ENCODE measurements at places on chromosomes 3 and 15. TPM values are rescaled to one million over a fixed set of nuclear protein-coding genes. Genes with fewer than 3 reads are reported as not detected.

TRIM71 gene
- total RNA-seq = not detected

SEC22C gene
- 47.3 TPM for total RNA-seq

THRB gene
- not detected for total RNA-seq

ITPKA gene
- total RNA-seq = not detected

PLA2G4E gene
- 0.05 TPM for total RNA-seq

GOLGA6D gene
- 0.12 TPM for total RNA-seq

DNA sequence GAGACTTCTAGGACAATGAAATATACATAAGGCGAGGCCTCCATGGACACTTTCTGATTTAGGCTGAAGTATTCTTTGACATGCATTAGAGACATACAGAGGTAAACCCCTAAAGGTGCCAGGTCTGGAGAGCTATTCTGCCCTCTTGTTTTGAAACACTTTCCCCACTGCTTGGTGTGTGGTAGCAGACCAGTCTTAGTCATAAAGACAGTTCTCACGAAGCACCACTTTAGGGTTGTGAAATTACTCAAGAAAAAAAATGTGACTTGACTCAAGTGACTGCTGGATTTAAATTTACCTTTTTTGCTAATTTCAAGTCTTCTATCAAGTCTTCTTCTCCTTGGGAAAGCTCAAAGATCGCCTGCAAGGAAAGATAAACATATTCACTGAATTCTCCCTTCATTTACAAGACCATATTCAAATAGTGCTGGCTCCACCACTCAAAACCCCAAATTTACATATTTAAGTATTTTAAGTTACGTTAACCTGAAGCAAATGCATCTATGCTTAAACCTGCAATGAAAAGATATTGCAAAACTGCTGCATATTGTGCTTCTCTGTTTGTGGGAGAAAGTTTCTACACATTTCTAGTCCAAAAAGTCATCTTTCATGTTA lies 48.4 kb downstream of the ARHGEF3 start:
- peak; percentile 84 for DNase-seq

GRCh38 chr3:46895204-46895660 lies 17.7 kb downstream of the PTH1R start:
- DNase-seq = peak; percentile 80

DNA sequence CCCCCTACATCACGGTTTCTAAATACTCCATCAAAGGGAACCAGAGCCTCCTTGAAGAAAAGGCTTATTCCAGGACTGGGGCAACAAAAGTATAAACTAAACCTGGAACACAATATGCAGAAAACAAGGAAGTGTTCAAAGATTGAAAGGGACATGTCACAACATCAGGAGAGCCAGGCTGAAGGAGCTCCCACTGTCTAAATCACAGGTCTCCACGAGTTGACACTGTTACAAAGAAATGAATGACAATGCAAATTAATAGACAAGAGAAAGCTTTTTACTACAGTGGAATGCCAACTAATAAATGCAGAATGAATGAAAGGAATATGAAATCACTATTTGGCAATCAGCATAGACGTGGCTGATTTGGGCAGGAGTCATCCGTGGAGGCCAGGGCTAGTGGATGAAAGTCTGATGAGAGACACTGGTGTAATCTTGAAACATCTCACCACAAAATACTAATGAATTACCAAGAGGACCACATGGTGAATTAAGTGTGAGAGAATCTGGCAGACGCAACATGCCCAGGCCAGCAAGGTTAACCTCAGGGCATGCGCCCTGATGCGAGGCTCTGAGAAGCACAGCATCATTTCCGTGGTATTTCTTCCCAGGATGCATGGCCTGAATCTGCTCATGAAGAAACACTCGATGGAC lies 123.8 kb upstream of the TJP1 start:
- no peak for DNase-seq

- DNase-seq = peak; percentile 52
These were observed 26.1 kb downstream of the CAPN3 start for GRCh38 chr15:42385206-42385979.

GRCh38 chr3:44962621-44963393 lies 13.2 kb downstream of the ZDHHC3 start:
- no peak for DNase-seq

- no peak for DNase-seq
These were observed 397 bp downstream of the PLXND1 start for GRCh38 chr3:129605922-129606635.

GRCh38 chr3:10286596-10287295 lies 6.0 kb downstream of the GHRL start:
- DNase-seq = peak; percentile 58

DNA sequence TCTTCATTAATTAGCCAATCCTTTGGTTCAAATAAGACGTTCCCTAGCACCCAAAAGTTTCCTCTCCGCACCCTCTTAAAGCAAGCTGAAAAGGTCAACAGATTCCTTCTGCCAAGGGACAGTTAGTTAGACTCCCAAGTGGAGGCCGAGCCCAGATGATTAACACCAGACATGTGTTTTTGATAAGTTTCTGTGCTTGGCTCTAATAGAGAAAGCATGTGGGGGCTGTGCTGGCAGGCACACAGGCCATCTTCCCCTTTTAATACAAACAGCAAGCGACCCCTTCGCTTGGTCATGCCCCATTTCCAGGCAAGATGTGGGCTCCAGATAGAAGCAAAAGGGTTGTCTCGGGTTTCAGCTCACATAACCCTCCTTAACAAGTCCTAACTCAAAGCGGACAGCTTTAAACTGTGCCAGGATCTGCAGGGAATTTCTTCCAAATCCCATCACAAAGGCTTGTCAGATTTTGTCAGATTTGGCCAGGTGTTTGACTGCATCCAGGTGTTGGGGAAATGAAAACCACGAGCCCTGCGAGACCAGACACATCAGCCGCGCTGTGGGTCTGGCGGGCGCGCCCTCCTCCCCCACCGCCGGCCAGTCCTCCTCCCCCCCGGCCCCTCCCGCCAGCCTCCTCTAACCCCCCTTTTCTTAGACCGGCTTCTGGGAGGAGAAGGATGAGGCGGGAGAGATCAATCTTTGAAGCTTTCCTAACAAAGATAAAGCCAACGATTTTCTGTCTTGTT lies 3.3 kb downstream of the HES1 start:
- DNase-seq = no peak

- no peak for DNase-seq
These were observed 89.5 kb upstream of the SNRPN start for GRCh38 chr15:24865303-24865702.

DNA sequence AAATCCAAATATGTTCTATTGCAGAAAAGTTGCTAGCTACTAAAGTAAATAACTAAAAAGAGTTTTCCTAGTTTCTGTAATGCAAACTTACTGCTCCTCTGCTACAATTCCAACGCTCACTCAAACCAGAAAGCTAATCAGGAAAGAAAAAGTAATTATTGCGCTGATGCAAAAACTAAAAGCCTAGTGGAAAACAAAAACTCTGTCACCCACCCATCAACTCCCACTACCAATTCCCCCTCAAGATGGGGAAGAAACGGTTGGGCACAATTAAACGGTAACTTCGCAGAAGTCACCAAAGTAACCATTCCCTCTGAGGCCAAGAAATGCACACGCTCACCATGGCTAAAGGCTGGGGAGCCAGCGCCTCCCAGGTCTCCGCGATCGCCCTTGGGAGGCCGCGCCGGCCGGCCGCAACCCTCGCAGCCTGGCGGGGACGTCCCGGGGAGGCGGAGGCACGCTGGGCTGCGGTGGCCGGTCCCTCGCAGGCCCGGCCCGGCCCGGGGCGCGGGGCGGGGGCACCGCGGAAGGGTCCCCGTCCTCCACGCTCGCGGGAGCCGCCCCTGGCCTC lies 684 bp downstream of the SLTM start:
- no peak for DNase-seq

DNA sequence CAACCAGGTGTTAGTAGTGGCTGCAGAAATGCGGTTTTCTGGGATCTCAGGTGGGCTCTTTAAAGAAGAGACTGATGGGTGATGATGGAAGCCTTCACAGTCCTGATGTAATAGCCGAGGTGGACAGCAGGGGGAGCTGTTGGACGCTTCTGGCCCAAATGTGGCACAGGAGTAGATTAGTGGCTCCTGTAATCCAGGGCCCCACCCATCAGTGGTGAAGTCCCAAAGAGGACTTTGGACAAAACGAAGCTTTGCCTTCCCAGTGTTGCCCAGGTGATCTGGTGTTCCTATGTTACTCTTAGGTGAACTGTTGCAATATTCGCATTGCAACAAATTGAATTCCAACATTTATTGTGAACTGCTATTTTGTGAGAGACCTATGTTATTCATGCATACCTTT lies 31.8 kb upstream of the MYZAP start:
- peak; percentile 72 for DNase-seq

- DNase-seq = no peak
These were observed 2.3 kb downstream of the RPLP1 start for GRCh38 chr15:69454953-69455352.

DNA sequence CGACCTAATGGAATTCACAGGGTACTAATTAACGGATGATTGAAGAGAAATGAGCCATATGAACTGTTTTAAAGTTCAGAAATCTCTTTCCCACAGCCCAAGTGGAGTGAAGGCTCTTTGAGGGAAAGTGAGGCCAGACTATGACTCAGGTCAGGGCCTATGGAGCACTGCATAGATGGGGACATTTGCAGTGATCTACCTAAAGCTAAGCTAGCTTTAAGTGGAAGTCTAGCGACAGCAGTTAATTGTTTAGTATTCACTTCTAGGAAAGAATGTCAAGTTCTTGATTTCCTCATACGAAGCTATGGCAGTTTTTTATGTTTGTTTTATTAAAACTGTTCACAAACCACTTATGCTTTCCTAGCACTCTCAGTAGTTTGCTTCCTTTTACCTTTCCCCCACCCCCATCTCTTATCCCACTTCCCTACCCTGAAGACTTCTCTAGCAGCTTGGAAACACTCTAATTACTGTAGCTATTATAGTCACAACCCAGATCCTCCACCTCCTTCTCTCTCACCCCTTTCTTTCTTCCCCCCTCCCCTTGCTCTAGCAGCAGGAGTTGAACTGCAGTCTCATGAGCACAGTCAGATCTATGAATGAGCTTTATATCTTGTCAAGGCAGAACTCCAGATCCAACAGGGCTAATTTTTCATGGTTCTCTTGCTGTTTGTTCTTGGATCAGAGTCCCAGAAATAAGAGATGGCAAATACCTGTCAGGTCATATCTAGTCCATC lies 6.2 kb downstream of the ZNF609 start:
- no peak for DNase-seq

GRCh38 chr15:68623301-68623892 lies 44.6 kb downstream of the CORO2B start:
- DNase-seq = no peak

DNA sequence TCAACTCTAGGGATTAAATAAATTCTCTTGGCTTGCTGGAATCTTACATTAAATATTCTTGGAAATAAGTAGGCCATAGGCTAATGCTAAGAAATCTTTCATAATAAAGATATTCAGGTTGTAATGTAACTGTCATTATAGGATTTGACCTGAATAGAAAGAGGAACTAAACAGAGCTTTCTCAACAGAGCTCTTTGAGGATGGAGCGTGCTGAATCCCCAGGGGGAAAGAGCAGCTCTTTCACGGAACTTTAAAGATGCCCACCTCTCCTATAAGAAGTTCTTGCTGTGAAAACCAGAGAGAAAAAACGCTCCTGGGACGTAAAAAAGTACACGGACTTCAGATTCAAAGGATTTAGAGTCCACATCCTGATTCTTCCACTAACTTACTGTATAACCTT lies 77.9 kb downstream of the NTRK3 start:
- DNase-seq = no peak

GRCh38 chr15:64453689-64454037 lies 6.7 kb upstream of the ZNF609 start:
- no peak for DNase-seq

DNA sequence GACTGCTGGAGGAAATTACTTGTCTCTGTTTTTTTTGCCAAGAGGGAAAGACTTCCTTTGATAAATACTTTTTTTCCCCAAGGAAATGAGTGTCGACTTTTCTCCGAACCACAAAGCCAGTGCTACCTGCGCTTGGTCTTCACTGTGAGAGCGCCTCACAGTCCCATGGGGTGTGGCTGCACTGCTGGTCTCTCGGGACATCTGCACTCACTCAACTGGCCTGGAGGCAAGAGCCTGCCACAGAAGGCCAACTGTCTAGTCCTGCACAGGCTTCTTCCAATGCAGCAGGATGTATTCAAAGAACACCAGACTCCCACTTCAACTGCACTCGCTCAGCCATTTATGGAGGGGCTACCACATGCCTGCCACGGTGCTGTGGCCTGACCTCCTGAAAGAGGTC lies 40.6 kb upstream of the CGNL1 start:
- no peak for DNase-seq

- DNase-seq = no peak
These were observed 287.4 kb upstream of the LYSMD4 start for GRCh38 chr15:100020614-100021013.

GRCh38 chr3:59873576-59874230 lies 823.9 kb upstream of the CFAP20DC start:
- no peak for DNase-seq

DNA sequence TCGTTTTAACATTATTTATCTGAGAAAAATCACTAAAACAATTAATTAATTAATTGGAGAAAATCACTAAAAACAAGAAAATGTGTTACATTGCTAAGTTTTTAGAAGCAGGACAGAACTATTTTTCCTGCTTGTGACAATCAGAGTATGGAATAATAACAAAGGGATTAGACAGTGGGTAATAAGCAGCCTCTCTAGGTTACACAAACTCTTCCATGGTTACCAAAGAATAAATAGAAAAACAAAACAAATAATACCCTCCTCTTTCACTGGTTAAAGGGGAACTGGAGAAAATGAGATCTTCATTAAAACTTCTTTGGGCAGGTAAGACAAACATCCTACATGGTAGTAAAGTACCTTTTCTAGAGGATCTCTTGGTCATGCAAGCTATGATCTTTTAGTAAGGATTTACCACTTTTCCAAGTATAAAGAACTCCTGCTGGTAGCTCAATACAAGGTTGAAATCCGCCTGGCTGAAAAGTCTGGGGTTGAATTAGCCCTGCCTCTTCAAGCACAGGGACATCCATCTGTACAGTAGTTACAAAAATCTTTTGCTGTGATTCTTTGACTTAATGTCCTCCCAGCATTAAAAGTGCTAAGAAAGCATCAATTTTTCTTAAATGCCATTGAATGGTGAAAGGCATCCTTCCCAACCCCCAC lies 2.5 kb upstream of the PLCH1 start:
- DNase-seq = no peak

- DNase-seq = no peak
These were observed 310.4 kb downstream of the PLCL2 start for GRCh38 chr3:17195192-17195611.

GRCh38 chr15:62050115-62050514 lies 10.1 kb downstream of the VPS13C start:
- DNase-seq = no peak
